ENCODE measurements at places on chromosomes 2 and 18.
A peak's percentile ranks its signal among the peaks of the same experiment; 100 is the strongest.

GRCh38 chr2:167602122-167602521 is 645.3 kb downstream of the STK39 start:
- no peak for DNase-seq

DNA sequence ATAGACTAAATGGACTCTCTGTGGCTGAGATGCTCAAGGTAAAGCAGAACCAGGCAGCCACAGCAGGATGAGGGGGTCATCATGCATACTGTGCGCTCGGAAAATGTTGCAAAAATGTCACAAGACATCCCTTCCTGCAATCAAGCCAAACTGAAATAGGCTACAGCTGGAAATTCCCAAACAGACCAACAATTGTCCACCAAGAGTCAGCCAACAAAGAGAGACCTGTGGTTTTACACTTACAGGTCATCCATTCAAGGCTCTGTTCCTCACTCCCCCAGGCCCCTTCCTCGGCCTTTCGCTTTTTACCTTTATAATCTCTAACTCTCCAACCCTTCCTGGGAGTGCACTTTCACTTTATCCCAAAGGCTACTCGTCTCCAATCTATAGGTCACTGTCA is 1066.9 kb downstream of the TSN start:
- no peak for DNase-seq

DNA sequence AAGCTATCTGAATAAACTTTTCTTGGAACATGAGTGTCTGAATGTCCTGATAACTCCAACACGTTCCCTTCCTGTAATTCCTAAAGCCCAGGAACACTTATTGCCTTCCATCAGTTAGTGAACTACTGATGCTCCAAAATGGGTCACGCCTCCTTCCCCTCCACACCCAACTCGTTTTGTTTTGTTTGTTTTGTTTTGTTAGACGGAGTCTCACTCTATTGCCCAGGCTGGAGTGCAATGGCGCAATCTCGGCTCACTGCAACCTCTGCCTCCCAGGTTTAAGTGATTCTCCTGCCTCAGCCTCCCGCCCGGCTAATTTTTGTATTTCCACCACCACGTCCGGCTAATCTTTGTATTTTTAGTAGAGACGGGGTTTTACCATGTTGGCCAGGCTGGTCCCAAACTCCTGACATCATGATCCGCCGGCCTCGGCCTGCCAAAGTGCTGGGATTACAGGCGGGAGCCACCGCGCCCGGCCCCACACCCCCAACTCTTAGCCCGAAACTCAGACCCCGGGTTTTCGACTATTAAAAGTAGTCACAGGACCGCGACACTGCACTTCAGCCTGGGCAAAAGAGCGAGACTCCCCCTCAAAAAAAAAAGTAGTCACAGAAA is 774 bp downstream of the IER3IP1 start:
- DNase-seq = no peak

- DNase-seq = no peak
Measured at GRCh38 chr2:238839428-238839827, 8.5 kb upstream of the TWIST2 start.

DNA sequence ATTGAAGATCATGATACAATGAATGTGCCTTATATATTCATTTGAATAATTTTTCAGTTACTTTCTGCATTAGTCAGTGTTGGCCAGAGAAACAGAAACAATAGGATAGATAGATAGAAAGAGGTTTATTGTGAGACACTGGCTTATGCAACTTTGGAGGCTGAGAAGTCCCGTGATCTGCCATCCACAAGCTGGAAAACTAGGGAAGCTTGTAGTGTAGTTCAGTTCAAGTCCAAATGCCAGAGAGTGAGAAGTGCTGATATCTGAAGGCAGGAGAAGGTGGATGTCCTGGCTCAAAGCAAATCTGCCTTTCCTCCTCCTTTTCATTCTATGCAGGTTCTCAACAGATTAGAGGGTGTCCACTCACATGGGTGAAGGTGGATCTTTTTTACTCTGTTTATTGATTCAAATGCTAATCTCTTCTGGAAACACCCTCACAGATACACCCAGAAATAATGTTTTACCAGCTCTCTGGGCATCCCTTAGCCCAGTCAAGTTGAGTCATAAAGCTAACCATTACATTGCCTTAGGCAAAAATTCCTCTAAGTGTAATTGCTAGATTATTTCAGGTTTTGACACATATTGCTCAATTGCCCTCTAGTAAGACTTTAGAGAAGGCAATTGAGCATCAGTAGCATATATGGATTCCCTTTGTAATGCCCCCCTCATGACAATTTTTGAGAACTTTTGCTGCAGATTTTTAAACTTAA is 341.4 kb downstream of the LPIN1 start:
- no peak for DNase-seq

DNA sequence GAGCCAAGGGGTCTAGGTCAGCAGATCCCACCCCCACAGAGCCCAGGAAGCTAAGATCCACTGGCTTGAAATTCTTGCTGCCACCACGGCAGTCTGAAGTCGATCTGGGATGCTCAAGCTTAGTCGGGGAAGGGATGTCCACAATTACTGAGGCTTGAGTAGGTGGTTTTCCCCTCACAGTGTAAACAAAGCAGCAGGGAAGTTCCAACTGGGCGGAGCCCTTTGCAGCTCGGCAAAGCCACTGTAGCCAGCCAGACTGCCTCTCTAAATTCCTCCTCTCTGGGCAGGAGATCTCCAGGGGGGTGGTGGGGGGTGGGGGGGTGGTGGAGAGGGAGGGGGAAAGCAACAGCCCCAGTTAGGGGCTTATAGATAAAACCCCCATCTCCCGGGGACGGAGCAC is 419.5 kb downstream of the NUP35 start:
- DNase-seq = no peak

DNA sequence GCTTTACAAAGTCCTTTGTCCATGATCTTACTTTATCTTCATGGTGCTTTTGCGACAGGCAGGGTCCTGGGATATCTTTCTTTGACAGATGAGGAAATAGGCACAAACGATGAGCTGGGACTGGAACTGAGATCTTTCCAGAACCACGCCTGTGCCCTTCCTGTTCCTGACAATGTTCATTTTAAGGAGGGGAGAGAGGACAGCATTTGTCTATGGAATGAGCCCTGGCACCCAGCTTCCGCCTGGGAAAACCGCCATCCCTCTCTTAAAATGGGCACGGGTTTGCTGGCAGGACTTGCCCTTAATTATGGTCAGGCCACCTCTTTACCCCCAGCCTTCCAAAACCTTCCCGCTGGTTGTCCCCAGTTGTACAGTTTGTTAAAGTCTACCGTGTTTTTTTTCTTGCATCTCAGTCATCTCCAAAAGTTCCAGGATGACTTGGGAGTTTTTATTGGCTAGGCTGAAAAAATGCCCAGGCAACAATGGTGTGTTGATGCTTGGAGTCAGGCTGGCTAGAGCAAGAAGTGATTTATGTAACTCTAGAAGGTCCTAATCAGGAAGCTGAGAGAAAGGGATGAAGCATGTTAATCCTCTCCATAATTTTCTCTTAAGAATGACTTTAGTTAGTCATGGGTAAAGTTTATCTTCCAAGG is 264.9 kb upstream of the EPAS1 start:
- DNase-seq = no peak

- DNase-seq = no peak
Measured at GRCh38 chr2:149872638-149873150, 285.1 kb upstream of the MMADHC start.

GRCh38 chr2:63662028-63662804 is 73.5 kb downstream of the MDH1 start:
- no peak for DNase-seq

GRCh38 chr2:218983263-218983933 is 1.6 kb downstream of the FEV start:
- no peak for DNase-seq

- DNase-seq = no peak
Measured at GRCh38 chr18:78962098-78962497, 17.5 kb upstream of the SALL3 start.

DNA sequence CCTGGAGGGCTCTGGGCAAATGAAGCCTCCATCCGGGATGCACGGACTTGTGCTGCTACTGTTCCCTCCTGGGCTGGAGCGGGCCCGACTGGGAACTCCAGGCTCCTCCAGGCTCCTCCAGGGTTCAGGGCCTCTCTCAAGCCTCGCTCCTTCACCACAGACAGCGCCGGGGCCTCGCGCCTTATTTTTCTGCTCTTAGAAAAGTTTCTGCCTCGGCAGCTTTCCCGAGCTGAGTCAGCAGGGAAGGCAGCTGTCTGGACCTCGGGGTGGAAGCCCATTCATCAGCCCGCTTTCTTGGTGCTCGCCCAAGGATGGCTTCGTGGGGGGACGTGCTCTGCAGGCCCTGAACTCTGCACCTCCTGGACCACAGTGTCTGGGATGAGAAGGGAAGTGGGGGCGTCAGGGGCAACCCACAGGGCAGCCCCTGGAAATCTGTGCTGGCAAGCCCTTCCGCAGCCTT is 12.9 kb upstream of the TEX51 start:
- no peak for DNase-seq

GRCh38 chr2:96320728-96321622 is 4.1 kb upstream of the ITPRIPL1 start:
- peak; percentile 11 for DNase-seq

- no peak for DNase-seq
Measured at GRCh38 chr18:73992242-73993022, 155.2 kb downstream of the FBXO15 start.

- no peak for DNase-seq
Measured at GRCh38 chr2:187214306-187214705, 233.7 kb downstream of the CALCRL start.

- no peak for DNase-seq
Measured at GRCh38 chr2:100202567-100202966, 60.2 kb upstream of the AFF3 start.

- DNase-seq = no peak
Measured at GRCh38 chr2:31433541-31433940, 19.0 kb upstream of the XDH start.

DNA sequence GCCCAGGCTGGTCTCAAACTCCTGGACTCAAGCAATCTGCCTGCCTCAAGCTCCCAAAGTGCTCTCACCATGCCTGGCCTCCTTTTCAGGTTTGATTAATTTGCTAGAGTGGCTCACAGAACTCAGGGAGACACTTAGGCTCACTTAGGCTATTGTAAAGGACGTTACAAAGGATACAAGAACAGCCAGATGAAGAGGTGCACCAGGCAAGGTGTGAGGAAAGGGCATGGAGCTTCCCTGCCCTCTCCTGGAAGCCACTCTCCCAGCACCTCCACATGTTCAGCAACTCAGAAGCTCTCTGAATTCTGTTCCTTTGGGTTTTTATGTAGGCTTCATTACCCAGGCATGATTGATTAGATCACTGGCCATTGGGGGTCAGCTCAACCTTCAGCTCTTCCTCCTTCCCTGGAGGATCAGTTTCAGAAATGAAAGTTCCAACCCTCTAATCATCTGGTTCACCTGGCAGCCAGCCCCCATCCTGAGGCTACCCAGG is 78.7 kb upstream of the RGPD5 start:
- DNase-seq = no peak

- DNase-seq = no peak
Measured at GRCh38 chr2:186085226-186085625, 346.6 kb downstream of the FSIP2 start.

- no peak for DNase-seq
Measured at GRCh38 chr2:200786423-200786822, 25.3 kb upstream of the BZW1 start.

DNA sequence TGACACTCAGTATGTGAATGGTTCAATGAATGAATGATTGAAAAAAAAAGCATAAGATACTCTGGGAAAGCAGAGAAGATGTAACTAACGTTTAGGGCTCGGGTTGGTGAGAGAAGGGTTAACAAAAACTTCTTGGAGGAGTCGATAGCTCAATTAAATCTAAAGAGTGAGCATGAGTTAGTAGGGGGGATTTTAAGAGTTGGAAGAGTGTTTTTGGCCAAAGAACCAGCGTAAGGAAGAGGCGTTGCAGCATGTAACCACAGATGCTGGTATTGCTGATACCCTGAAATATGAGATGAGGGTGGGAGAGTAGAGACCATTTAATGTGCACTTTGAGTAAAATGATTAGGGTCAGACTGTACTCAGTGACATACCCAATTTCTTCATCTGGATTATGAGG is 14.5 kb downstream of the ARHGAP28 start:
- no peak for DNase-seq

DNA sequence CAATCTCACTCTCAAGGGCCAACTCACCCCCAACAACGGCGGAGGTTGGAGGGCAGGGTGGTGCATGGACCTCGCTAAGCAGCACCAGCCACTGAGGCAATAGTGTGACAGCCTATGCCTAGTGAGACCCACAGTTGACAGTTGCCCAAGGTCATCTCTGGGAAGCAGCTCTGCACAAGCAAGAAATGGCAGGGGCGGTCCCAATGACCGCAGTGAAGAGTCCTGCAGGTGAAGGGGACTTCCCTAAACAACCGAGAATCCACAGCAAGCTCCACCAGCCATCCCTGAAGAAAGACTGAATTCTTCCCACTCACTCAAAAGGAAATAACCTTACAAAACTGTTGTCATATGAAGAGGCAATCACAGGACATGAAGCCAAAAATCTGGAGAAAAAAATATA is 313.4 kb upstream of the ID2 start:
- no peak for DNase-seq

DNA sequence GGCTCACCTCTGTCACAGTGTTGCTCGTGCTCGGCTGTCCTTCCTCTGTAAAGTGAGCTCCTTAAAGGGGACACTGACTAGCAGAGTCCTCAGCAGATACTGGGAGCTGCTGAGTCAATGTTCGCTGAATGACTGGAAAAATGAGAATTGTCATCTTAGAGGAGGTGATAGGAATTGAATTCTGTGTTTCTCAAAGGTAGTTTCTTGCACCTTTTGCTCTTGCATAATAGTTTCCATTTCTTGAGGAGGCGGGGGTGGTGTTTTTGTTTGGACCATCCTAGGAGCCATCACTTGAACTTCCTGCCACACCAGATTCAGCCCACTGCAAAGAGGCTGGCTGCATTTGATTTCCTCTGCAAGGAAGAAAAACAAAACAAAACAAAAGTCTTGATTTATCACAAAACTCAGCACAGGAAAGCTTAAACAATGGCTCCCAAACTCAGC is 11.4 kb upstream of the RFX8 start:
- no peak for DNase-seq

DNA sequence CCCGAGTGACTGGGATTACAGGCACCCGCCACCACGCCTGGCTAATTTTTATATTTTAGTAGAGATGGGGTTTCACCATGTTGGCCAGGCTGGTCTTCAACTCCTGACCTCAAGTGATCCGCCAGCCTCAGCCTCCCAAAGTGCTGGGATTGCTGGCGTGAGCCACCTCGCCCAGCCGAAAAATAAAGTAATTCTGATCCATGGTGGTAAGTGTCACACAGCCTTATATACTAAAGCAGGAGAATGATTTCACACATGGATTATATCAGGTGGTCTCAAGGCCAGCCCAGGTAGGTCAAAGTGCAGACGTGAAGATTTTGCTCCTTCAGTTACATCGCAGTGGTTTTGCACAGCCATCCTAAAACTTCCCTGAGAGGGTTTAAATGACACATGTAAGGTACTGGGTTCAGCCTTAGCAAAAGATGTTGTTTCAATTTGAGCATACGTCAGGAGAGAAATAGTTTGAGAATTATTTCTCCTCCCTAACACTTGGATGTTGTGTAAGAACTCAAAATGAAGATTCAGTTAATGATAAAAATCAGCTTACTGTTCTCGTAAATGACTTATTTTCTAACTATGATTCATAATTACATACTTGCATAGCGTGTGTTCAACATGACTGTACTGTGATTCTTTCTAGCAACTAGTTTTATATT is 93.0 kb upstream of the SLC39A10 start:
- no peak for DNase-seq
